ENCODE measurements at places on chromosomes 3 and 15.

GRCh38 chr3:149600634-149601033, 57.2 kb downstream of the WWTR1 start:
- DNase-seq = no peak

GRCh38 chr15:68885070-68885469, 45.3 kb upstream of the SPESP1 start:
- no peak for DNase-seq

GRCh38 chr3:139564294-139564861, 24.8 kb upstream of the RBP1 start:
- peak; percentile 49 for DNase-seq

- DNase-seq = no peak
Observed at GRCh38 chr15:65332391-65333147, 28.1 kb downstream of the RNU5B-1 start.

DNA sequence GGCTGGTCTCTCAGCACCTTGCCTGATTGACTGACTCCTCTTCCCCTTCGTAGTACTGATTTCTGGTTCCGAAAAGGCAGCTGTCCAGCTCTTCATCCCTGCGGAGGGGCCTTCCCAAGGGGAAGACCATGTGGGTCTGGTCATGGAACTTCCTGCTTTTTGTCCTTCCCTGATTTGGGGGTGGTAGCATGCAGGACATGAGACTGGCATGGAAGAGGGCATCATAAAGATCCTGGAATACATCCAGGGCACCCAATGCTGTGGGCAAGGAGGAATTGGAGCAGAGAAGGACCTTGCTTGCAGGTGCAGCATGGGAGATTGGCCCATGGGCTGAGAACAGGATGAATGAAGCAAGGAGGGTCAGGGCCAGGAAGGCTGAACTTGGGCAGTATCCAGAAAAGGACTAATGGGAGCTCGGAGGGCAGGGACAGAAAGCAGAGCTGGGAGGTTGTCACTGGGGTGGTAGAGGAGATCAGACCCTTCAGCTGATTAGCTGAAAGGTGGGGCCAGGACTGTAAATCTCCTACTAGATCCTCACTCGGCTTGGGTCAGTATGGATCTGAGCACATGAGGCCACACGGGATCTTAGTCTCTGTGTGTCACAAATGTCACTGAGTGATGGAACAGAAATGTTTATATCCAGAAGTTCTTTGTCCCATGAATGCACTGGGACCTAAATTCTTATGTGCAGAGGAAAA, 59.5 kb downstream of the AMOTL2 start:
- no peak for DNase-seq

DNA sequence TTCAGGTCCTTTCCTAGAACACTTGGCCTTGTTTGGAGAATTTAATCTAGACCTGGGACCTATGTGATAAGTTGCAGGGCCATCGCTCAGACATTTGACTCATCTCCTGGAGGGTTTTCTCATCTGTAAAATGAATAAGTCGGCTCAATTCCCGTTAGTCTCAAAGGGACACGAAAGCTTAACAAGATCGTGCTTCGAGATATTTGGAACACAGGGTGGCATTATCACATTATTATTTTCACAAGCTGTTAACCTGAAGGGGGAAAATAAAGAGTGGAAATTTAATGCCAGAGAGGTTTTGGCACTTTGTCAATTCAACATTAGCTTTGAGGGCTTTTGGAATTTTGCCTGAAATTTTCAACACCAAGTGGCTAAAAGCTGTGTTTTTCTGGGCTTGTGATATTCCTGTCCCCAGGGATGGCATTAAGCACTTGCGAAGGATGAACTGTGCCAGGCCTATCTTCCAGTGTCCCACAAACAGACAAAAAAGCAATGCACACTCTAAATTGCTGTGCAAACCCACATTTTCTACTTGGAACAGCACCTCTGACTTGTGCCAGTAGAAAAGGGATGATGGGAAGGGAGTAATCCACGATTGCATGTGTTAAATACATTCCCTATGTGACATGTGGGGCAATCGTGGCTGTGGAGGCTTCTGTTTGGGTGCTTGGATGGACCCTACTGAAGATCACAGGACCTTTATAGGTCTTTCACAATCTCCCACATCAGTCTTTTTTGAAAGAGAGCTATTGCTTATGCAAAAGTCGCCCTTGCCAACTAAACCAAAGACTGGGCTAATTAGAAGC, 478.7 kb downstream of the MFSD1 start:
- DNase-seq = no peak

- no peak for DNase-seq
Observed at GRCh38 chr3:60417576-60417975, 833.7 kb downstream of the FHIT start.

GRCh38 chr3:100606894-100607512, 2.4 kb upstream of the ADGRG7 start:
- DNase-seq = no peak

GRCh38 chr15:70185251-70185711, 87.6 kb upstream of the TLE3 start:
- no peak for DNase-seq

- DNase-seq = no peak
Observed at GRCh38 chr15:39491886-39492490, 88.9 kb upstream of the THBS1 start.

DNA sequence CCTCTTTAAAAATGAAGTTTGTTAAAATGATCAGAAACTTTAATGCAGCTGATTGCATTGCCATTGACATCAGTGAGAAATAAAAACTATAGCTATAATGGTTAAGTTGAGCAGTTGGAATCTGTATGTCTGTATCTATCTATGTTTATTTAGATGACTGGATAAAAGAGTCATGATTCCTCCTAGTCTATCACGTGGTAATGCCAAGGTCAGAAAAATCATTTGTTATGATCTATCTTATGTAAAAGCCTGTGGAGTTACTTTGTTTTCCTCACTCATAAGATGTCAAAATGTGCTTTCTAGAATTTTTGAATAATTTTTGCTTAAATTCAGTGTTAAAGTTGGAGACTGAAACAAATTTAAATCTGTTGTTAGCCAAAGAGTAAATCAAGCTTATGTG, 63.3 kb downstream of the MBNL1 start:
- no peak for DNase-seq

- no peak for DNase-seq
Observed at GRCh38 chr3:4928277-4928789, 50.9 kb upstream of the BHLHE40 start.

GRCh38 chr15:100918690-100919480, at the start of gene LRRK1:
LRRK1 (plus strand) TSS chr15:100919357; CDS start chr15:100924633, 5,276 bp downstream.
- DNase-seq = no peak

DNA sequence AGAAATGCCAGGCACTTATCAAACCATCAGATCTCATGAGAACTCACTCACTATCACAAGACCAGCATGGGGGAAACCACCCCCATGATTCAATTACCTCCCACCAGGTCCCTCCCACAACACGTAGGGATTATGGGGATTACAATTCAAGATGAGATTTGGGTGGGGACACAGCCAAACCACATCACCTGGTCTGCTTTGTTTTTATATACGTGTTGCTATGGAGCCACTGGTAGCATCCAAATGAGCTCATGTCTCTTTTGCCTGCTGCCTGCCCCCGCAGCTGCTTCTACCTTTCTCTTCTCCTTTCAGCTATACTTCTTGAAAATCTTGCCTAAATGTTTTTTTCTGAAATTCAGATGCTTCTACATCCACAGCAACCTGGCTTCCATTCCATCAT, 26.8 kb upstream of the PCOLCE2 start:
- DNase-seq = no peak

DNA sequence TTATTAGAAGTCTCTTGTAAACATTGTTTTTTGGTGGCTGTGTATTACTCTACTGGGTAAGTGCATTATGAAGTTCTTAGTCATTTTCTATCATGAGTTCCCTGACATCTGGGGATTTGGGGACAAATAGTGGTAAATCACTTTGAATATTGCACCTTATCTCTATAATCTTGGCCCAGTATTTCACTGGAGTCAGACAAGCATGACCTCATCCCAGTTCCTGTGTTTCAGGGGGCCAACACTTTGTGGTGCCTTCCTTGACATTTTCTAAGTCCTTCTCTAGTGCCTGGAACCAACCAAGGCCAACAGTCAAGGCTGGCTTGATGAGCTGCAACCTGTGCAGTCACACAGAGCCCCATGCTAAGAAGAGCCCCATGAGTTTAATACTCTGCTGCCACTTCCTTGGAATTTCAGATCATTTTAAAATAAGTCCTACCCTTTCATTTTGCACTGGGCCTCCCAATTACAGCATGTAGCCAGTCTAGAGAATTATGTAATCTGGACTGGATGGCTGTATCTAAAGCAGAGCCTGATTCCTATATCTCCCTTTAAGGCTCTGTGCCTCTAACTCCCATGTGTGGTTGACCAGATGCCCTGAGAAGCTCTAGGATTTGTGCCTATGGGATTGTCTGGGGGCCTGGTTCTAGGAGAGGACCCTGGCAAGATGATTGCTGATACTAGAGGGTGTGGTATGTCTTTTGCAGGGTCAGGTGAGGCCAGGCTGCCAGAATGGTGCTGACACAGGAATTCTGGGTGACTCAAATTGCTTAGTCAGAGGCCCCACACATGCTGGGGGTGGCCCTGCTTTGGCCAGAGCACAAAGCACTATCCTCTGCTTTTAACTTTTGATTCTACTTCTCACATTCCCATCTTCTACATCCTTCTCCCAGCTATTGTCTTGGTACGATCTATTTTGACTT, 319.6 kb upstream of the TBC1D5 start:
- DNase-seq = no peak

GRCh38 chr15:36688310-36689011, 109.0 kb downstream of the CDIN1 start:
- no peak for DNase-seq

DNA sequence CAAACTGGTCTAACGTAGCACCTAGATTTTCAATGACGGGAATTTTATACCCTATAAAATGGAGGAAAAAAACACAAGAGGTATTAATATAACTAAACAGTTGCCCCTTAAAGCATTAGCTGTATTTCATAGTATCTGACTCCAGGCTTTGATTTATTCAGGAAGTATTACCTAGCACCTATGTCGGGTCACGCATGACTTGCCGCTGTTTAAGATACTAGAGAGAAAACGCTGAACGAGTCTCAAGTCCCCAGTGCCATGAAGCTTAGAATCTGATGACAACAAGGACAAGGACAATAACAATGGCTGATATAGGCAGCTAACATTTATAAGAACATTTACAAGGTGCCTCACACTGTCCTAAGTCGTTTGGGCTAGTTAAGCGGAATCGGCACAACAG, 1.9 kb downstream of the SNRPA1 start:
- no peak for DNase-seq

DNA sequence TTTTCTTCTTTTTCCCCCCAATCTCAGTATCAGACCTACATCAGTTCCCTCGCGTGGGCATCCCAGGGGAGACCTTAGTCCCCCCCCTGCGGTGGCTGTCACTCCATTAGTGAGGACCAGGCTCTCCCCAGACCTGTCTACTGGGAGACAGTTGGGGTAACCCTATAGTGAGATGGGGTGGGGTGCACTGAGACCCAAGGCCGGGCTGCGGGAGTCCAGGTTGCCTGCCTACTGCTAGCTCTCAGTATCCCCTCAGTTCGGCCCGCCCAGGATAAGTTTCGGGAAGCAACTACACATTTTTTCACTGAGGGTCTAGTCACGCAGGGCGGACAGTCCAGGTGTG, 671 bp upstream of the DCUN1D1 start:
- no peak for DNase-seq

- peak; percentile 50 for DNase-seq
Observed at GRCh38 chr15:51403072-51403878, 61.8 kb downstream of the GLDN start.

DNA sequence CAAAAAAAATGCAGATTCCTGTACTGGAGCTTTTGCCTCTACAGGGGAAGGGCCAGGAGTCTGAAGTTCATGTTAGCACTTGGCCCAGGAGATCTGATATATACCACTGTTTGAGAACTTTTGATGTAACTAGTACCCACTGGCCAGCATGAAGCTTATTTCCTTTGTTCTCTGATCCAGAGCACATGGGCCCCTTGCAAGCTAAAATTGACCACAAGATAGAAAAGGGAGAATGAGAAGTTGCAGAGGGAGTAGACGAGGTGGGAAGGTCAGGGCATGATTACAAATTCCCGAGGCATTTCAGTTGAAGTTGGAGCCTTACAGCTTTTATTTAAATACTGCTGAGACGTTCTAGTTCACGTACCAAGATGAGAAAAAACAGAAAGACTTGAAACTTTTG, 28.2 kb downstream of the TGM4 start:
- no peak for DNase-seq

DNA sequence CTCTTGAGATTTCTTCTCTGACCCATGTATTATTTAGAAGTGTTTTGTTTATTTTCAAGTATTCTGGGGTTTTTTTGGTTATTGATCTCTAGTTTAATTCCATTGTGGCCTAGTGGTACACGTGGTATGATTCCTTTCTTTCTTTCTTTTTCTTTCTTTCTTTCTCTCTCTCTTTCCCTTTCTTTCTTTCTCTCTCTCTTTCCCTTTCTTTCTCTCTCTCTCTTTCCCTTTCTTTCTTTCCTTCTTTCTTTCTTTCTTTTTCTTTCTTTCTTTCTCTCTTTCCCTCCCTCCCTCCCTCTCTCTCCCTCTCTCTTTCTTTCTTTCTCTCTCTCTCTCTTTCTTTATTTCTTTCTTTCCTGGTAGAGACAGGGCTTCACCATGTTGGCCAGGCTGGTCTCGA, 85.7 kb upstream of the UBE2E1 start:
- DNase-seq = no peak

GRCh38 chr3:156300371-156300770, 180.0 kb downstream of the KCNAB1 start:
- no peak for DNase-seq

GRCh38 chr3:126925411-126926171, 57.3 kb upstream of the PLXNA1 start:
- DNase-seq = no peak

GRCh38 chr15:89822611-89822950, 7.9 kb upstream of the ANPEP start:
- DNase-seq = no peak

- no peak for DNase-seq
Observed at GRCh38 chr3:15602146-15602536, 596 bp downstream of the BTD start.

DNA sequence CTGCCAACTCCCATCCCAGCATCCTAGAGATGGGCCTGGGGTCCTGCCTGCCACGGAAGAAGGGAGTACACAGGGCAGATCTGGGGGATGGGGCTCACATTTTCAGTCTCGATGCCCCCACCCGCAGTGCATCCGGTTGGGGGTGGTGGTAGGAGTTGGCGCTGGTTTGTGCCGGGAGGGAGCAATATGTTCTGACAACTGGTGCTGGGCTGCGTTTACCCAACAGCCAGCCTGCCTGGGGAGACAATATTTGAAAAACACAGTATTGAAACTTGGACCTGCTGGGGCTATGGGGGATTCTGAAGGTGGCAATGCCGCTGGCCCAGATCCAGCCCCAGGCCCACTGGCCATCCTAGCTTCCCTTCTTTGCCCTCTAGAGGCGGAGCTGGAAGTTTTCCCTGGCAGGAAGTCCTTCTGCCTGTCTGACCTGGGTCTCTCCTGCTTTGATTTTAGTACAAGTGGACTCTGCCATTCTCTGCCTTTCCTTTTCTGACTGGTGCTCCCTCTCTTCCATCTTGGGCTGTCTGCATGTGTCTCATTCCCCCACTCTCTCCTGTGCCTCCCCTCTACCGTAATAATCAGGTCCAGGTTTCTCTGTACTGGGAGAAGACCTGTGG, 3.5 kb downstream of the SEMA3F start:
- DNase-seq = no peak
